Testis (tissue), 5 donors: ENCODE measurements at places on chromosomes 1 and 21. TPM values are rescaled to one million over a fixed set of nuclear protein-coding genes. Genes with fewer than 3 reads are reported as not detected.

Gene DNASE2B
- 0.25 TPM for total RNA-seq

Gene RIPK4
- 5.9 TPM for total RNA-seq

Gene GUCA2B
- not detected for total RNA-seq

Gene PDPN
- total RNA-seq, result 8.7 TPM

Gene MARK1
- 49.6 TPM for total RNA-seq

Gene FAM76A
- total RNA-seq, result 22.6 TPM
